ENCODE measurements at places on chromosomes 16 and 17.

DNA sequence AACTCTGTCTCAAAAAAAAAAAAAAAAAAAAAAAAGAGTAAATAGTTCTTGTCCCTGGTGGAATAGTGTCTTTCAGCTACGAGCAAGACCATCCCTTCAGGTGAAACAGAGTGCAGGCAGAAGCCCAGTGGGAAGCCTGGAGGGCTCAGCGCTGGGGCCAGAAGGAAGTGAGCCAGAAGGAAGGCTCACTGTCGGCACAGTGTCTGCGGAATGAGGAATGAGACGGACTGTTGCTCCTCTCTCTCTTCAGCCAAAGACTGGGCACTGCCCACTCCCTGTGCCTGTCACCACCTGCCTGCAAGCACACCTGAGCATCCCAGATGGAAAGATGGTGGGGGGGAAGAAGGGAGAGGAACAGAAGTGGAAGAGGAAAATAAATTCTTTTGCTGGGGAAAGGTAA, 7.5 kb downstream of the RSL1D1 start:
- DNase-seq = no peak

GRCh38 chr17:27930000-27930399, 36.8 kb upstream of the LYRM9 start:
- DNase-seq = no peak

DNA sequence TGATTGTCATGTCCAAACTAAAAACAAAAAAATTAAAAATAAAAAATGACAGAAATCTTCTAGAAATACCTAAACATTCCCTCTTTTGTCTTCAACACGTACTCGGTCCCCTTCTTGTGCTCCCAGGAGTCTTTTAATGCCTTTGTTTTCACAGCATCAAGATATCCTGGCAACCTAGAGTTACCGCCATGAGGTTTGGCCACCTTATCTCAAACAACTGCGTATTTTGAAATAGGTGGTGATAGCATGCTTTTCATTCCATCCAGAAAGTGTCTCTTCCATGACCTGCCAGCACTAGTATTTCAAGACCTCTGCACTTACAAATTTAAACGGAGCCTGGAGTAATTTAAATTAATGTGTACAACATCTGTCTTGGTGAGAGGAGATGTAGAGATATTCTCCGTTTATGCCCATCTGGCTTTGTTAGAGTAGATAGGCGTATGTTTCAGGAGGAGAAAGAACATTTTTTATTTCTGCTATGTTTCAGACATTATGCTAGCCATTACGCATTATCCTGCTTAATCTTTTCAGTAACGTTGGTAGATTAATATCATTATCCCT, 42.0 kb downstream of the RBFOX1 start:
- DNase-seq = no peak

- no peak for DNase-seq
Observed at GRCh38 chr16:82396509-82396908, 226.5 kb upstream of the MPHOSPH6 start.

DNA sequence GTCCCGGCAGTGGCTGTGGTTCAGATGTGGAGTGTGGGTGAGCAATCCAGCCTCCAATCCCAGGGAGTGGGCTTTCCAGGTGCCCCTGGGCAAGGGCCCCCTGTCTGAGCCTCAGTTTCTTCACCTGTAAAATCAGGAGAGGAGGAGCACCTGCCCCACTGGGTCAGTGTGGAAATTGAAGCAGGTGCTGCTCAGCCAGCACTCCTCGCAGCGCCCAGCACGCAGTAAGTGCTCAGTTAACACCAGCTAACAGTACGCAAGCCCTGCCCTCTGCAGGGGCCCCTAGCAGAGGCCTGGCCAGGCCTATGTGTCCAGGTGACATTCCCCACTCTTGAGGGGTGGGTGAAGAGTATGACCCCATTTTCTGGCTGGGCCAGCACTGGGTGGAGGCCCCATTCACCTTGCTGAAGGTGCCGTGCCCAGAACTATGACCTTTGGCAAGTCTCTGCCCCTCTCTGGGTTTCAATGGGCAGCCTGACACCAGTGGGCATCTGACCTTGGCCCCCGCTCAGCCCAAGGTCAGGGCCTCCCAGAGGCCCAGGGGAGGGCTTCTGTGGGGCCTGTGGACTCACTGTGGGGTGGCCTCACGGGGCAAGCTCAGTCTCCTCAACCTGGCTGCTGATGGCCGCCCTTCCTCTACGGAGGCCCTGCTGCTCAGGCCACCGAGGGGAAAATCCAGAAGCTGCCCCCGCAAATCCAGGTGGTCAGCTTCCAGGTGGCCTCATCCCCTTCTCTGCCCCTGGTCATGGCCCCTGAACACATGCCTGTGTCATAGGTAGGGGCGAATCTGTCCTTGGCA, 2.5 kb downstream of the MTSS2 start:
- no peak for DNase-seq

DNA sequence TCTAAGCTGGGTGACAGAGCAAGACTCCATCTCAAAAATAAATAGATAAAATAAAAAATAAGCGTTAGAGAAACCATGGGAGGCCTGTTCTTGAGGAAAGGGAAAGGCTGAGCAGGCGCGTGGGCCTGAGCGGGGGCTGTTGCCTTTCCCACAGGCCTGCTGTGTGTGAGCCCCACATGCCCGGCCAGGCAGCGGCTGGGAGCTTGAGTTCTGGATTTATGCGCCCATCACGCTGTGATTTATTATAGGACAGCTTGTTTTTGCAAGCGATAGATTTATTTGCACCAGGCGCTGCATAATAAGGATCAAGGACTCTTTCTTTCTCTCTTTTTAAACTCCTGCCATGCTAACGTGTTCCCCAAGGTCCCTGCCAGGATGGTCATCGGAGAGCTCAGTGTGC, 14.8 kb upstream of the WFDC1 start:
- DNase-seq = no peak

DNA sequence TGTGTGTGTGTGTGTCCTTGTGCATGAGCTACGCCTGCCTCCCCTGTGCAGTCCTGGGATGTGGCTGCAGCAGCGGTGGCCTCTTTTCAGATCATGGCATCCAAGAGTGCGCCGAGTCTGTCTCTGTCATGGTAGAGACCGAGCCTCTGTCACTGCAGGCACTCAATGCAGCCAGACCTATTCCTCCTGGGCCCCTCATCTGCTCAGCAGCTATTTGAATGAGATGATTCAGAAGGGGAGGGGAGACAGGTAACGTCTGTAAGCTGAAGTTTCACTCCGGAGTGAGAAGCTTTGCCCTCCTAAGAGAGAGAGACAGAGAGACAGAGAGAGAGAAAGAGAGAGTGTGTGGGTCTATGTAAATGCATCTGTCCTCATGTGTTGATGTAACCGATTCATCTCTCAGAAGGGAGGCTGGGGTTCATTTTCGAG, 22.5 kb downstream of the STAT5A start:
- DNase-seq = no peak

- no peak for DNase-seq
Observed at GRCh38 chr16:4494746-4495490, 18.7 kb downstream of the HMOX2 start.

- DNase-seq = no peak
Observed at GRCh38 chr17:806346-806745, 24.2 kb downstream of the MRM3 start.

- no peak for DNase-seq
Observed at GRCh38 chr17:77798481-77798880, 160.0 kb upstream of the TNRC6C start.

- DNase-seq = no peak
Observed at GRCh38 chr16:89925596-89926079, 2.5 kb downstream of the TUBB3 start.

- no peak for DNase-seq
Observed at GRCh38 chr16:84828322-84828721, 8.5 kb downstream of the CRISPLD2 start.

- DNase-seq = no peak
Observed at GRCh38 chr17:28350271-28350670, 7.1 kb downstream of the POLDIP2 start.

GRCh38 chr16:20750558-20750957, 8.9 kb upstream of the THUMPD1 start:
- no peak for DNase-seq

GRCh38 chr17:48071654-48072053, 23.5 kb downstream of the NFE2L1 start:
- DNase-seq = no peak

DNA sequence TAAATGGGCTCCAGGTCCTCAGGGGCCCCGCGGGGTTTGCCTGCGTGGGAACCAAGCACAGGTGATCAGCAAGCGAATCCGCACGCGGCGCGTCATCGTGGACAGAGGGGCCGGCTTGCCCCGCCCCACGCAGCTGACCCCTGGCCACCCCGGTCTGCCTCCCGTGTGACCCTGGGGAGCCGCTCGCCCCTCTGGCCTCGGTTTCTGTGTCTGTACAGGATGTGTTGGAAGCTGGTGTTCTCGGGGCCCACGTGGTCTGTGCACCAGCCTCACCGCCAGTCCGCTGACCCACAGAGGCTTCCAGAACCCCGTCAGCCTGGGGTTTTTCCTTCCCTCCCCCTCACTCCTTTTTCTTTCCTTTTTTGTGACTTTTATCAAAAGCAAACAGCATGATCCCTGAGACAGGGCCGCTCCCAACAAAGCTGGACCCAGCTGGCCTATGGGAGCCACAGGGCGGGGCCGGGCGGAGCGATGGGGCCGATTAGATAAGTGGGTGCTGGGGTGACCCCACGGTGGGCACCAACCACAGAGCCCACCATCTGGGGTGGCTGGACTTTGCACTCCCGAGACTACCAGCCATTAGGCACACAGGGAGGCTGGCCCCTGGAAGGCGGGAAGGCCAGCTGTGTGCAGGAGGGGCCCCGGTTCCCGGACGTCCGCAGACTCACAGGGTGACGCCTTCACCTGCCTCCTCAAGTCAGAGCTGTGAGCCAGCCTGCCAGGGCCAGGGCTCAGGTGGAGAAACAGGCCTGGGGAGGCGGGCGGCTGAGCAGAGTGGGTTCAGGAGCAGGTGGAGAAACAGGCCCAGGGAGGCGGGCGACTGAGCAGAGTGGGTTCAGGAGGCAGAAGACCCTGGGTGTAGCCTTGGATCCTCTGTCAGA, 56.0 kb downstream of the ZFPM1 start:
- DNase-seq = no peak

DNA sequence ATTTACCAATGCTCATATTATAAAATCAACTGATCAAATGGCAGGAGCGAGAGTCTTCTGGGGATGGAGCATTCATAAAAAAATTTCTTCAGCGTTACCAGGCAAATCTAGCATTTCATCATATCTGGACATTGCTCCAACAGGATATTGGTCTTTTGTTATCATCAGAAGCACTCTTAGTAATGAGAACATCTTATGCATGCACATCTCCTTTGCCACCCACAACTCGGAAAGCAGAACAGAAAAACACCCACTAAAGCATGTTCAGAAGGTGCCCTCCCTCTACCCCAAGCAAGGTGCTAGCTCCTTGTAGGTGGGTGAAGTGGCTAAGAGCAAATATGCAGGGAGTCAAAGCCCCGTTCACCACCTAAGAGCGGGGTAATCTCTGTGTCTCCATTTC, 18.9 kb downstream of the ARHGAP17 start:
- DNase-seq = no peak

DNA sequence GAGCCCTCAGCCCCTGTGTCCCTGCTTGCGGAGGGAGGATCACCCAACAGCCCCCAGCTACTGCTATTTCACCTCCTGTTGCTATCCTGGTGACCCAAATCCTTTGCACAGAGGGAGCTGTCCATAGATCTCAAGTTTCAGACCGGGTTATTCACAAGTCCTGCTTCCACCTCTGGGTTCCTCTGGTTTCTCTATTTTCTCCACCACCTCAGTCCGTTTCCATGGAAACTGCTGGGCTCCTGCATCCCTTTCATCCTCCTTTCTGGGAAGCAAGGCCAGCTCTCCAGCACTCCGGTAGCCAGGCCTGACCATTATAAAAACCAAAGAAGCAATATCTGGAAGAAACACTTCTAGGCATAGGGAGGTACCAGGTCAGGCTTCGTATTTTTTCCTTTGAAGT, 4.8 kb upstream of the CALB2 start:
- no peak for DNase-seq

DNA sequence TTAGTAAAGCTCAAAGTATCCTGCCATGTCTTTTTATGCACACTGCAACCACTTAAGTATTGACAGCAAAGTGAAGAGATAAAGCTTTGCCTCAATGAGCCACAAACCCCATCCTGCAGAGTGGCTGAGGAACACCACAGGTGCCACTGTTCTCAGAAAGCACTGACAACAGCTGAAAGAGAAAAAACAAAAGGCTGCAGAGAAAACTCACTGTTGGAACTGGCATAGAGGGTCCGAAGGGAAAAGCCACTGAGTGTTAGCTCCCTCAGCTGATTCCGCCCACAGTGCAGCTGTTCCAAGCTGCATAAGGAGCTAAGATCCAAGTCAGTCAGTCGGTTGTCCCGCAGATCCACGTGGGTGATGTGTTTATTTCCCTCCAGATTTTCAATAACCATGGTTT, 48.3 kb downstream of the PHLPP2 start:
- no peak for DNase-seq

DNA sequence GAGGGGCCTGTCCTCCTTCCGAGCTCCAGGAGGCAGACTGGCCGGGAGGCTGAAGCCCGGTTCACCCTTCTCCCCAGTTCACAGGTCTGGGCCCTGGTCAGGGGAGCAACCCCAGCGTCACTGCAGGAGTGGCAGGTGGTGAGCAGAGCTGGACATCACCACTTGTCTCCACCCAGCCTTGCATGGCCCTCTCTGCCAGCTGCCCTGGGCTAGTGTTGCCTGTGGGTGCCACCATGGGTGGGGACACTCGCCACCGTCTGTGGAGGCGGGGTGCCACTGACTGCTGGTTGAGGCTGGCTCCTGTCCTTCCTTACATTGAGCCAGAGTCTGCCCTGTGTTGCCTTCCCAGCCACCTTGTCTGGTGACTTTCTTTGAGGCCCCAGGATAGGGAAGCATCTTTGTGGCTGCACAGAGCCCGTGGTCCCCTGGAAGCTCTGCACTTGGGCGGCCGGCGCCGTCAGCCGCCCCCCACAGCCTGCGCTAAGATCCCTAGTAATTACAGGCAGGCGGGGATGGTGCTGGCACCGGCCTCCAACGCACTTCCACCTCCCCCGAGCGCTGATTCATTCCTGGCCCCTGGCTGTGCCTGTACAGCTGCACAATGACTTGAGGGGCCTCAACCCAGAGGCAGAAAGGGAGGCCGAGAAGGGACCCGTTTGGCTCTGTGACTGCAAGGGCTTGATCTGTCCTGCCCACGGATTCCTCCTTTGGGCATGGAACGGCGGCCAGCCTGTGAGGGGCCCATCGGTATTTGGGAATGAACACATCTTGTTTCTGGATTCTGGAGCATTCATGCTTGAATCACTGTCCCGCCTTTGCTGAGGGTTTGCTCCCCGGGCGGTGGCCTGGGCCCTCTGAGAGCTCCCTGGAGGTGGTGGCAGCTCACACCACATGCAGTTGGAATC, 5.2 kb downstream of the BAIAP2 start:
- no peak for DNase-seq

- DNase-seq = no peak
Observed at GRCh38 chr17:15216481-15216880, 48.6 kb downstream of the PMP22 start.

- no peak for DNase-seq
Observed at GRCh38 chr16:6967796-6968320, 364.8 kb upstream of the RBFOX1 start.

All from CD4-positive, alpha-beta T cell treated with Interleukin-12 subunit alpha and Interleukin-12 subunit beta, for 1 hour (primary cell).